HL-60 (cell line): ENCODE measurements at places on chromosomes 16 and 17.

- DNase-seq = no peak
These were observed 312.7 kb upstream of the CCL2 start for GRCh38 chr17:33942414-33942813.

- no peak for DNase-seq
These were observed 1.1 kb upstream of the RHBDL1 start for GRCh38 chr16:674214-674881.

GRCh38 chr17:79088247-79088996, 13.8 kb downstream of the ENGASE start:
- no peak for DNase-seq

GRCh38 chr16:54128629-54129234, 157.9 kb downstream of the IRX3 start:
- no peak for DNase-seq

- DNase-seq = no peak
These were observed 45.0 kb downstream of the TEX2 start for GRCh38 chr17:64218066-64218465.

- DNase-seq = no peak
These were observed 76.1 kb upstream of the GNG13 start for GRCh38 chr16:876523-877241.
